Activated T-cell treated with anti-CD3 and anti-CD28 coated beads for 24 hours (primary cell): ENCODE measurements at places on chromosomes 11 and 22.
A peak's percentile ranks its signal among the peaks of the same experiment; 100 is the strongest.

DNA sequence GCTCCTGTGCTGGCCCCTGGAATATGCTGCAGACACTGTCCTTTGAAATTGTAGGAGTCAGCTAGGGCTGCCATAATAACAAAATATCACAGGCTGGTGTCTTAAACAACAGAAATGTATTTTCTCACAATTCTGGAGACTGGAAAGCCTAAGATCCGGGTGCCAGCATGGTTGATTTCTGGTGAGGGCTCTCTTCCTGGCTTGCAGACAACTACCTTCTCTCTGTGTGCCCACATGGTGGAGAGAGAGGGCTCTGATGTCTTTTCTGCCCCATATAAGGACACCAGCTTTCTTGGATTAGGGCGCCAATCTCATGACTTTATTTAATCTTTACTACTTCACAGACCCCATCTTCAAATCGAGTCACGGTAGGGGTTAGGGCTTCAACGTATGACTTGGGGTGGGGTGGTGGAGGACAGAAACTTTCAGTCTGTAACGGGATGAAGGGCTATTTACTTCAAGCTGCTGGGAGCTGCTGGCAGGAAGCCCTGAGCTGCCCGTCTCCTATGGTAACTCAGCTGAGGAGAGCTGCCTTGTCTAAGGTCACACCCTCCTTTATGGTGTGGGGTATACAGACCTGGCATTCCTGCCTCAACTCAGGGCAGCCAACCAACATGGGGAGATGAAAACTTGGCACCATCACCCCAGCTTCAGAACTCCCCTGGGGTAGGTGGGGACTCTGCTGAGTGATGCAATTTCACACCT is 142.9 kb upstream of the ZBED5 start:
- no peak for DNase-seq

- DNase-seq: no peak
These were observed 106.4 kb downstream of the SERGEF start for GRCh38 chr11:17906436-17906835.

DNA sequence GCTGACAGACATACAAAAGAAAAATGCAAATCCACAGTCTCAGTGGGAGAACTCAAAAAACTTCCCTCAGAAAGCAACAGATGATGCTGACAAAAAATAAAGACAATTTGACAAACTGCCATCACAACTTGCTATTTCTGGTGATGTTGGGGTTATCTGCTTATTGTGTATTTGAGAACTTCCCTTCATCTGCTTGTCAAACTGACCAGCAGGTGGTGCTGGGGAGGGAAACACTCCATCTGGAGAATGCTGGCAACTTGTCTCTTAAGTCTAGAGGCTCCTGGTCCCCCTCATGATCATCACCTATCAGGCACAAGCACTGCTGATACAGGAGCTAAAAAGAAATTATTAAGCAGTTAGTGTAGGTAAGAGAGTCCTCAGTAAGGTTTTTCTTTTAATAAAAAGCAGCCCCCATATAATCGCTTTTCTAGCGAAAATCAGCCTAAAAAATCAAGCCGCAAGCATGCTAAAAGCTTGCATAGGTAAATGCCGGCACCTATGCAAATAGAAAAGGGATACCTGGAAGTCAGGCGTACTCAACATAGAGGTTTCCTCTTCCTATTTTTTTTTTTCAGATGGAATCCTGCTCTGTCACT is 9.8 kb upstream of the FAM111B start:
- peak; percentile 50 for DNase-seq

DNA sequence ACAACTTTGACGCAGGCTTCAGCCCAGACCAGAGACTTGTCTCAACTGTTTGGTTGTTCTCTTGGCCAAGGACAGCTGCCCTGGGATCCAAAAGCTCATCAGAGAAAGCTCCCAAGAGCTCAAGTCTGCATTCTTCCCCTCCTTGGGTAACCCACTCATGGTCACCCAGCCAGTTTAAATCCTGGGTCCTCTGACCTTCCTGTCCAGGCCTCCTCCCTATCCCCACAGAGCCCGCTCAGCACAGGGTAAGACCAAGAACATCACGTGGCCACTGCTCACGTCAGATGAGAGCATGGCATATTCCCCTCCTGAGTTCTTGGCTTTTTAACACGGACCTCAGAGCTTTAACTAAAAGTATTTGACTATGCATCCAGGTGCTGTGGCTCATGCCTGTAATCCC is 25.8 kb downstream of the TSKU start:
- DNase-seq: no peak

DNA sequence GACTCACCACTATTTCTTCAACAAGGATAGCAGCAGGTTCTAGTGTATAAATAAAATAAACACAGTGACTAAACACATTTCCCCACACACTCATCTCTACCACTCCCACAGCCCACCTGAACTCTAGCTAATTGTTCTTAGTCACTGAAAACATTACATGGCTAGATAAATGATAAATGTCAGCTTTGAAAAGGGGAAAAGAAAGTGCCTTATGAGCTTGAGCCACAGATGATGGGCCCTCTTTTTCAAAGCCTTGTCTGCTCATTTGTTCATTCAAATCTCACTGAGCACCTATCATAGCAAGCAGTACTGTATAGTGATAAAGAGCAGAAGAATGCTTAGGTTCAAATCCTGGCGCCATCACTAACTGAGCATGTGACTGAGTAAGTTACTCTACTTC is 58.3 kb downstream of the SIK3 start:
- DNase-seq: no peak

DNA sequence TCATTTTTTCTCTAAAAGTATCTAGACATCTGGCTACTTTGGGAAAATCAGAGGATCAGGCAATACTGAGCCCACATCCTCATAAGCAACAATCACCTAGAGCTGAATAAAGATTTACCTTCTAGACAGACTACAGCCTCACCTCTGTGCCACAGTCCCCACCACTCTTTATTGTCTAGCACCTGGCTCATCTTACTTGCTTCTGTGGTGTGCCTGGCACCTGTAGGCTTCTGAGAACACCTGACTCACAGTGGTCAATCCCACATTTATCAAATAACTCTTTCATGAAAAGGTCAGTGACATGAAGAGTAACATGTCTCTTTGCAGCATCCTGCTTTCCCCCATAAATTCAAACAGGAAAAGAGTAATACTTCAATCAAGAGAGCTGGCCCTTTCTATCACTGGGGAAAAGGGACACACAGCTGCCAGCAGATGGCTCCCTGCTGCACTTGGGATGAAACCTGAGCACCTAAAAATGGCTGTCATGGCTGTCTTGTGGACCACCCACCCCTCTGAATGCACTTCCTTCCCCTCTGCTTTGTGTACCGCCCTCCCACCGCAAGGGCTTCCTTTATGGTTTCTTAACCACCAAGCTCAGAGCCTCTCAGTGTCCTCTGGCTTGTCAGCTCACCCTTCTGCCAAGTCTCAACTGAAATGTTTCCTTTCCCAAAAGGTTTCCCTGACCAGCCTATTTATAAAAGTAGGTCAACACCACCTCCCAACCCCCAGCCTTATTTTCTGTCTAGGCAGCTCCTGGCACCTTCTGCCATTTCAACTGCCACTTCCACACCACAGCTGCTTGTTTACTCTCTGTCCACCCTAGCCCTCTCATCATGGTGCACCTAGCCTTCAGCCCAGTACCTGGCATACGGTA is 9.3 kb downstream of the TFIP11 start:
- DNase-seq: peak; percentile 19
